Fibroblast of lung (primary cell): ENCODE measurements at places on chromosomes 11 and 22. TPM values are rescaled to one million over a fixed set of nuclear protein-coding genes. Genes with fewer than 3 reads are reported as not detected.
A peak's percentile ranks its signal among the peaks of the same experiment; 100 is the strongest.

Gene MFRP
- not detected in 2 replicates for polyA plus RNA-seq

- no peak for DNase-seq
Measured at GRCh38 chr11:134471716-134472455, 59.8 kb upstream of the B3GAT1 start.

DNA sequence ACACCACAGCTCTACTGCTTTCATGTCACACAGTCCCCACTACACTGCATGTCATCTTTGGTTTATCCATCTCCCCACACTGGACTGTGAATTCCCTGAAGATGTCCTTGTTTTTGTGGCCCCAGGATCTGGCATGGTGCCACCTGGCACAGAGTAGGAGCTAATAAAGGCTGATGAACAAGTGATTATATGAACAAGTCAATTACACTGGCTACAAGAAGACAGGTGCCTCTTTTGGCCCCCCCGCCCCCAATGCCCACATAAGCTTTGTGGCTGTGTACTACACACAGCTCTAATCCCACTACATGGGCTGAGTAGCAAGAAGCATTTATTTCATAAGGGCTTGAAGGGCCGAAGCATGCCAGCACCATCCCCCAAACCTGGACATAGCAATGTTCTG is 24.7 kb downstream of the PLEKHA7 start:
- no peak for DNase-seq

DNA sequence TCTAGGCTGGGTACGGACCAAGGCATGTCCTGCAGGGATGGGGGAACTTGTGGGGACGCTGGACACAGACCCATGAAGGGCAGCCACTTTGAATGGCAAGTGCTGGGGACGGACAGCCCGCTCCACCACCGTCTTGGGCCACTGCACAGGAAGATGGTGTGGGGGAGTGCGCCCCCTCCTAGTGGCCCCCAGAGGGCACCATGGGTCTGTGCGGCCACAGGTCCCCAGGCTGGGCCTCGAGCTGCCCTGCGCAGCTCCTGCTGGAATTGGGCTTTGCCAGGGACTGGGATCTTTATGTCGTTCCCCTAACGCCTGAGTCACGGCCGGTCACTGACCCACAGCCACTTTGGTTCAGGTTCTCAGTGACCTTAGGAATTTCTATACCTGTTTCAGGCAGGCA is 44.4 kb downstream of the NAT10 start:
- no peak for DNase-seq

GRCh38 chr11:64745189-64745520 is 1.2 kb upstream of the RASGRP2 start:
- no peak for DNase-seq

GRCh38 chr11:13134886-13135285 is 125.8 kb downstream of the RASSF10 start:
- no peak for DNase-seq

GRCh38 chr11:12494699-12495098 is 117.3 kb downstream of the PARVA start:
- DNase-seq: peak; percentile 89

Gene MB
- polyA plus RNA-seq: not detected in 2 replicates

- peak; percentile 49 for DNase-seq
Measured at GRCh38 chr11:83157594-83158356, 844 bp downstream of the PCF11 start.

DNA sequence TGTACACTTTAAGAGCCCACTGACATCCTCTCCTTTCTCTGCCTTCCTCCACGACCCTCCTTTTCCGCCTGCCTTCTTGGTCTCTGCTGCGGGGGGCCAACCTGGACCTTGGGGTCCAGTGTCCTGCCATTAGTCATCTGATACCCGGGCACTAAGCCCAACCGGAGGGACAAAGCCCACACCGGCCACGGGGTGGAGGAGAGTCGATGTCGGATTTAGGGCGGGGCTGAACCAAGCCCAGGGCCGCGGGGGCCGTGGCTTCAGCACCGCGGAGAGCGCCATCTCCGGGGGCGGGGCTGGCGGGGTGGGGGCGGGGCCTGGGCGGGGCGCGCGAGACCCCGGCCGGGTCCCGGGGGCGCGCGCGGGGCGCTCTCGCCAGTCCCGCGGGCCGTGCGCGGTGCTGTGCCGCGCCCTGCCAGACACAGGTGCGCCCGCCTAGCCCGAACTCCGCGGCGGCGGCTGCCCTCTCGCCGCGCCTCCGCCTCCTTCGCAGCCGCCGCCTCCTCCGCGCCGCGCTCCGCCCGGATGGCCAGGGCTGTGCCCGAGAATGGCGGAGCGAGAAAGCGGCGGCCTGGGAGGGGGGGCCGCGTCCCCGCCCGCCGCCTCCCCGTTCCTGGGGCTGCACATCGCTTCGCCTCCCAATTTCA is at the start of gene MAPK8IP1:
Gene MAPK8IP1, plus strand, starts transcription at position 378 of the 647 bp plus-strand sequence. Its CDS starts 170 bp downstream, at position 548.
- DNase-seq: no peak

DNA sequence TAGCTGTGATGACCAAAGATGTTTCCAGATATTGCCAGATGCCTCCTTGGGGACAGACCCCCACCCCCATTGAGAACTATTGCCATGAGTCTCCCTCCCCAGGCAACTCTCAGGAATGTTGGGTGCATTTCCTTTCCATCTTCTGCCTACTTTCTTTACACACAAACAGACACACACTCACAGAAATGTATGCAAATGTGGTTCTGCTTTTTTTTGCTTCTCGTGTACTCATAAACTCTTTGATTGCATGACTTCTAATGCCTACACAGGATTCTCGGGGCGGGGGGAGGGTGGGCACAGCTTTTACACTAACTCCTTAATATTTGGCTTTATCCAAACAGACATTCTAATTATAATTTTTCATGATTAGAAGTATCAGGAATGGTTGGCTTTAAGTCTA is 53.3 kb upstream of the SUSD2 start:
- DNase-seq: no peak

GRCh38 chr11:103544874-103545273 is 435.6 kb downstream of the DYNC2H1 start:
- DNase-seq: peak; percentile 60

Gene SSRP1
- polyA plus RNA-seq: 94.1 and 173 TPM in 2 replicates

GRCh38 chr11:70614034-70614681 is 215.8 kb downstream of the CTTN start:
- no peak for DNase-seq

DNA sequence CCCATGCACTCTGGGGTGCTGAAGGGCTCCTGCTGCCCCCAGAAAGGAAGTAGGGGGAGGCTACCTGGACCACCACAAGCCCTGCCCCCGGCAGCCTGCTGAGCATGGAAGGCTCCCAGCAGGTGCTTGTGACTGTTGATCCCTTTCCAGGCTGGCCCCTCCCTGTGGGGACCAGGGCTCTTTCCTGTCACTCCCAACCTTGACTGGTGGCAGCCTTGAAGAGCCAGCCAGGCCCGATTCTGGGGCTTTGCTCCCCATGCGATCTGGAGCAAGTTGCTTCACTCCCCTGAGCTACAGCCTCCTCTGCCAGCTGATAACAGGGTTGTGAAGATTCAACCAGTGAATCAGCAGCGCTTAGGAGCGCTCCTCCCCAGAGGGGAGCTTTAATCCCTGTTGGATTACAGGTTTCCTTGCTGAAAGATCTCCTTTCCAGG is 4.6 kb upstream of the CST6 start:
- DNase-seq: no peak

DNA sequence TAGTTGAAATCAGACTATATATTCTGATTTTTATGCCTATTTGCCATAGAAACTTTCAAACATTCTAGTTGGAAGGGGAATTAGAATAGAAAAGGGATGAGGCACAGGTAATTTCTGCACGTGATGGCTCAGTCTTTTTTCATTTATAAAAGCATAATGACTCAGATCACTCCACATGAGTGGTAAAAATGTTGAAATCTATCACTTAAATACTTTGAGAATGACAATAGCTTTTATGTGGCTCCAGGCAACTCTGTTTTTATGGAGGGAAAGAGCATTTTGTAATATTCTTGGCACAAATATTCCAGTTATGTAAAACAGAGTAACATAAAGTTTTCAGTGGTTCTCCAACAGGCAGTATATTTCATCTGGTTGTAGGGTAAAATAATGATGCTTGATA is 5.9 kb upstream of the MMP3 start:
- peak; percentile 25 for DNase-seq

Gene FAM180B
- not detected in 2 replicates for polyA plus RNA-seq

DNA sequence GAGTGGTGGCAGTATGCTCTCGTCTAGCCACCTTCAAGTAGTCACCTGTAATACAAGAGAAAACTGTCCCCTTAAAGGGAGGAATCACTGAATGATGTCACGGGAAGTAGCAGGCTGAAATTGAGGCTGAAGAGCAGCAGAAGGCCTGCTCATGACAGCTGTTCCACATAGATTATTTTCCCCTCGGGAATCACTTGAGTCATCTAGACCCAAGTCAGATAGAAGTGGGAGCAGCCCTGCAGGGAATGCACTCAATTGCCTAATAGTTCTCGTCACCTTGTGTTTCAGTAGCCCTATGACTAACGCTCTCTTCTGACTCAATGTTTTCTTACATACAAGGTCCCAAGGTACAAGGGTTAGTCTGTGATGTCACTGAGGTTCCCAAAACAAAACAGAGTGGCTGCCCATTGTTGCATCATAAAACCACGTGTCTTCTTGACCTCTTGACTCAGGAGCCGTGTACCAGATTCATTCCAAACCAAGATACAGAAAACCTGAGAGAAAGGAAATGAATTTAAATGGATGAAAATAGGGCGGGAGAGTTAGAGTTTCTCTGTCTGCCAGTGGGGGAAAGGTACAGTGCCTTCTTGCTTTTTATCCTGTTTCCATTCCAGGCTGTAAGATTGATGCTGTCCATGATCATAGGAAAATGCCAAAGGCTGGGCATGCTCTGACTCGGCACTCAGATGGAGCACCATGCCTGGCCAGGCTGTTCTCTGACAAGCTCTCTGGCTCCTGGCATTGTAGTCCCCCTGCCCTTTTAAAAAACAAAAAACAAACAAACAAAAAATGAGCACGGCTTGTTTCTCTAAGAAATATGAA is 21.6 kb upstream of the C11orf96 start:
- DNase-seq: peak; percentile 100

Gene SMTNL1
- polyA plus RNA-seq: not detected in 2 replicates

DNA sequence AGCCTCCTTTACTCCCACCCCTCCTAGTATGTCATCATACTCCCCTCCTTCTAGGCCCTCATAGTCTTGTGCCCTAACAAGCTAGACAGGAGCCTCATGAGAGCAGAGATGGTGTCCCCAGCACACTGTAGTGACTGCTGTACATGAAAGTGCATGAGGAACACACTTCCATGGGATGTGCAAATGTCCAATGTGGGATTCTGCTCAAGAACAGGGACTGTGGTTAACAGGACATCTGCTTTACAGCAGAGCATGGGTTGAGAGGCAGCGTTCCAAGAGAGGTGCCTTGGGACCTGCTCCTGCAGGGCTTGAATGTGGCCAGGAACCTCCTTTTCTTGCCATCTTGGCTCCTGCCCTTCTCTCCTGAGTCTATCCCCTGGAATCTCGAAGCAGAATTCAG is 45.3 kb downstream of the HIRA start:
- no peak for DNase-seq

DNA sequence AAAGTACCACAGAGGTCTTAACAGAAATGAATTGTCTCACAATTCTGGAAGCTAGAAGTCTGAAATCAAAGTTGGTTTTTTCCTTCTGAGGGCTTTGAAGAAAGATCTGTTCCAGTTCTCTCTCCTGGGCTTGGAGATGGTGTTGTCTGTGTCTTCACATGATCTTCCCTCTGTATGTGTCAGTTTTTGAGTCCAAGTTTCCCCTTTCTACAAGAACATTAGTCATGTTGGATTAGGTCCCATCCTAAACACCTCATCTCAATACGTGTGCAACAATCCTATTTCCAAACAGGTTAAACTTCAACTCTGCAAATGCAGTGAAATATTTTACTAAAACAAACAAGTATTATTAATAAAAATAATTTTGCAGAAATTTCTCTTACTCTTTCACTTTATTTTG is 3.1 kb upstream of the PTS start:
- no peak for DNase-seq

Gene CASP1
- polyA plus RNA-seq: 45.4 and 49.9 TPM in 2 replicates

GRCh38 chr11:91433284-91434010 is 791.2 kb upstream of the FAT3 start:
- no peak for DNase-seq

DNA sequence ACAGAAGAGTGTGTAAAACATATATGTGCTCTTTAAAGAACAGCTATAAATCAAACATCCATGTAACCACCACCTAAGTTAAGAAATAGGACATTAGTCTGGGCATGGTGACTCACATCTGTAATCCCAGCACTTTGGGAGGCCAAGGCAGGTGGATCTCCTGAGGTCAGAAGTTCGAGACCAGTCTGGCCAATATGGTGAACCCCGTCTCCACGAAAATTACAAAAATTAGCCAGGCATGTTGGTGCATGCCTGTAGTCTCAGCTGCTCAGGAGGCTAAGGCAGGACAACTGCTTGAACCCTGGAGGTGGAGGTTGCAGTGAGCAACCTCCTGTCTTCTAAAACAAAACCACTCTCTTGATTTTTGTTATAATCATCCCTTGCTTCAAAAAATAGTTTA is 103.3 kb downstream of the LRRC32 start:
- no peak for DNase-seq

- no peak for DNase-seq
Measured at GRCh38 chr11:103889679-103890078, 146.8 kb upstream of the DDI1 start.

DNA sequence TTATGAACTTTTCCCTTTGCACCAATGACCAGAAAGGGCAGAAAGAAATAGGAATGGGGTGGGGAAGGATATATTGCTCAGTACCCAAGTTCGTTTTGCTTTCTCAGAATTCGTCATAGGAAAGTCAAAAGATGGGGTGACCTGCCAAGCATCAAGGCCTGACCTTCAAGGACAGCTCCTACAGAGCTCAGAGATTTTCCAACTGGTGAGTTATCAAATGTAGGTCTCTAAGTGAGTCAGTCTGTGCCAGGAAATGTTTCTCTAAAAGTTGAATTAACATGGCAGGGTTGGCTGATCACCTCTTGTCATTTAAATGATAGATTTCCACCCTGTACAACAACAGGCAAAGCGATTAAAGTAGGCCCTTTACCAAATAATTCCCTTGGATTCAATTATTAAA is 307.2 kb downstream of the CADM1 start:
- no peak for DNase-seq

Gene ASPHD2
- 0.42 and 0.88 TPM in 2 replicates for polyA plus RNA-seq
